ENCODE measurements at places on chromosomes 3 and 15.

DNA sequence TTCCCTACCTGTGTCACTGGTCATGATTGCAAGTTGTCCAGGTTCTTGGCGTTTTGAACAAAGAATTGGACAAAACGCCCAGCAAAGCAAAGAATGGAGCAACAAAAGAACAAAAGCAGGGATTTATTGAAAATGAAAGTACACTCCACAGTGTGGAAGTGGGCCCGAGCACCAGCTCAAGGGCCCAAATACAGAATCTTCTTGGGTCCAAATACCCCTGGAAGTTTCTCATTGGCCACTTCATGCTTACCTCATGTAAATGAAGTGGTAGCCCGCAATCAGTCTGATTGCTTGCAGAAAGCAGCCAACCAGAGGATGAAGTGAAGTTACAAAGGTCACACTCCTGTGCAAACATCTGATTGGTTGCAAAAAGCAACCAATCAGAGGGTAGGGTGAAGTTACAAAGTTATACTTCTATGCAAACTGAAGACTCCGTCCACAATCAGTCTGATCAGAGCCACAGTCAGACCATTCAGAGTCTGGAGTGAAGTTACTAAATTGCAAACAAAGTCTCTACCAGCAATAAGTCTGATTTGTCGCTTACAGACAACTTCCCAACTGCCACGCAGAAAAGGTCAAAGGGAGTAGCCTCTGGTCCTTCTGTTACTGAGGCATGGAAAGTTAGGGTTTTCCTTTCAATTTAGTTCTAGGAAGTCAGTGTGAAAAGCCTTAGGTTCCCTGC, 8.3 kb upstream of the TM4SF1 start:
- DNase-seq = no peak

DNA sequence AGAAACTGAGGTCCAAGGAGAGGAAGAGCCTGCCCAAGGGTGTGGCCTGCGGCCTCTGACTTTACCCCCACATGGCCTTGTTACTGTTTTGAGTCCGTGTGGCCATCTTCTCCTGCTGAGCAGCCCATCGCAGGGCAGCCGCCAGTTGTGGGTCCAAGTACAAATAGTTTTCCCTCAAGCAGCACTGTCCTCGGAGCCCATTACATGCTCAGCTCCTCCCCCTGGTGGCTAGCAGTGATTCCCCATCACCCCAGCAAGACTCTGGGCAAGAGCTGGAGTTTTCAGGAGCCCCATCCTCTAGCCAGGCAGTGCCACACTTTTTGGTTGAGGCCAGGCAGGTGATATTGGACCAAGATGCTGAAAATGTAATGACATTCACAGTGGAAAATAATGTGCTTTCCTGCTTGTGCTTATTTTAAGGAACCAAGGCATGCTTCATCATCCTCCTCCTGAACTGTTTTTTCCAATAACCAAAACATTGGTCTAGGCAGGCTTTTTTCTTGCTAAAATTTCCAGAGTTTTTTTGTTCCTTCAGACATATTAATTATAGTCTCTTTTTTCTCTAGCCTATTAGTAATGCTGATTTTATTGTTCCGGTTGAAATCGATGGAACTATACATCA, 23.2 kb upstream of the VILL start:
- peak; percentile 82 for DNase-seq

DNA sequence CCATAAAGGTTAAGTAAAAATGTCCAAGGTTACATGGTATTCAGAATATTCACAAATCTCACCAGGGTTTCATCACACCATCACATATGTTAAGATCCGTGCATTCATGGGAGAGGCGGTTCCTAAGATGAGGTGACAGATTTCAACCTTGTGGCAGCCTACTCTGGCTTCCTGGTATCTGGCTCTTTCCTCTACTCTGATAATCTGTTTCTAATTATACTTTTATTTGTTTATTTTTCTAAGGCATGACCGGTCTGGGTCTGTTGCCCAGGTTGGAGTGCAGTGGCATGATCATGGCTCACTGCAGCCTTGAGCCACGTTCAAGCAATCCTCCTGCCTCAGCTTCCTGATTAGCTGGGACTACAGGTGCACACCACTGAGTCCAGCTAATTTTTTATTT, 34.4 kb downstream of the RAF1 start:
- DNase-seq = peak; percentile 28

- no peak for DNase-seq
These were observed 150.2 kb downstream of the ATP10A start for GRCh38 chr15:25712961-25713355.

GRCh38 chr15:31476866-31477265, 150.2 kb downstream of the KLF13 start:
- no peak for DNase-seq

DNA sequence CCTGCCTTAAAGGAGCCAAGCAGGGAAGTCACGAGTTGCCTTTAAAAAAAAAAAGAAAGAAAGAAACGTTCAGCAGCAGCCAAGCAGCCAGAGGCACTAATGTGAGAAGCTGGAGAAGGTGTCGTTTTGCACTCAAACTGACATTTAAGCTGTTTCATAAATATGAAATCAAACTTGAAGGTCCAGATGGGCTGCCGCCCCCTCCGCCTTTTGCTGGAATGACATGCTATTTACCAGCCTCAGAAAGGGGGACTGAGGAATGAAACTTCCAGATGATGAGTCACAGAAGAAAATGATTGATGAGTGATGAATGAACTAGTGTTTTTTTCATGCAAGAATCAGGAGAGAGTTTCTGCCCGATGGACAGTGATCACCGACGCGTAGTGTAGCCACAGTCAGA, 396.8 kb downstream of the IGSF11 start:
- no peak for DNase-seq

DNA sequence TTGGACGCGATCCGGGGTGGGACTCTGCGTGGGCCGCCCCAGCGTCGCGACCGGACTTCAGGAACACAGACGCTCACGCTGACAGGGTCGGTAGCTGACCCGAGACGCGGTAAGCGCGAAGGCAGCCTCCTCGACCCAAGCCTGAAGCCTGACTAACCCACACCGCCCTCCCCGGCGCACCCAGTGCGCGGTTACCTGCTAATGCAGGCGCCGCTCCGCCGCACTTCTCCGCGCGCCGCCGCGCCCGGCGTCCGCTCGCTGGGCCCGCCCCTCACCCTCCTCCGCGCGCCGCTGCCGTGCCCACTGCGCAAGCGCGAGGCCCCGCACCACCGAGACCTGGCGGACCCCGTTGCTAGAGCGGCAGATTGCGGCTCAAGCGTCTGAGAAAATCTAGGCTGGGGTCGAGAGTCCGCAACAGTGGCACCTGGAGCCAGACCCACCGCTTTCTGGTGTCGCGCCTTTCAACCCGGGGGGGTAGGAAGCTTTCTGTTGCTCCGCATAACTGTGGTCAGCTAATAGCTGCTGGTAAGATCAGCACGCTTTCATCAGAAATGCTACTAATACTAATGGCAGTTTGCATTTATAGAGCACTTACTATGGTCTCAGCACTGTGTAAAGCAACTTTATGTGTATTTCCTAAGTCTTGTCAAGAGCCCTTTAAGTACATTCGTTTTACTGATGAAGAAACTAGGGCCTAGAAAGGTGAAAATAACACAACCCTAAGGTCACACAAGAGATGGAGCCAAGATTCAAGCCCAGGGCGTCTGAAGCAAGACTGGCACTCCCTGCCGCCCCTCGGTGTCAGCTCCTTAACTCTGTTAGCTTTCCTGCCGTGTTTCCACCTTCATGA, at the start of gene TBCCD1:
TBCCD1 (minus strand) TSS at position 268 of the 850 bp plus-strand sequence. CDS start 3,010 bp downstream, outside the sequence.
- DNase-seq = peak; percentile 90

GRCh38 chr15:93001881-93002280, 87.1 kb downstream of the RGMA start:
- peak; percentile 57 for DNase-seq

GRCh38 chr15:101159096-101159935, 92.5 kb downstream of the CHSY1 start:
- peak; percentile 44 for DNase-seq

DNA sequence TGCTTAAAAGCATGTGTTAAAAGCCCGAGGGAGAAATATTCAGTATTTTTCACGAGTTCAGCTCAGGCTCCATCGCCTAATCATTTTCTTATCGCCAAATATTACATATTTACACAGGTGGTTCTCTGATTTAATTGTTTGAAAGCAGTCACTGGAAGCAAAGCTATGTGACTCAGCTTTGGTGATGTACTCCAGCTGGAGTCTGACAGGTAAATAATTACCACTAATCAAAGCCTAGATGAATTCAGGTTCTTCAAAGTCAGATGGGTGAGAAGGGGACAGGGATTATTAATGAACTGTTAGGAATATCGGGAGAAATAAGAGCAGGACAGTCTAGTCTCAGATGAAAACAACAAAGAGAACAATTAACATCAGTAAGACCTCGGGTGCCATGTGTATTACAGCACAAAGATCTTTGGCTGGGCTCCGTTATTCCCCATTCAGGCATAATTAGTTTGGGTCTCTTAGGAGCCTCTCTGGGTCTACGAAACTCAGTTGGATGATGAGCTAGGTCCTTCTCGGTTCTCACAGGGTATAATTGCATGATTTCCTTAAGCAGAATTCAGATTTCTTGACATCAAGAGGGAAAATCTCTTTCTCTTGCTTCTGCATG, 331.7 kb upstream of the ADAMTS9 start:
- no peak for DNase-seq

GRCh38 chr3:101936419-101937356, 87.4 kb downstream of the NFKBIZ start:
- DNase-seq = peak; percentile 93

GRCh38 chr15:93028111-93028631, 60.8 kb downstream of the RGMA start:
- no peak for DNase-seq

DNA sequence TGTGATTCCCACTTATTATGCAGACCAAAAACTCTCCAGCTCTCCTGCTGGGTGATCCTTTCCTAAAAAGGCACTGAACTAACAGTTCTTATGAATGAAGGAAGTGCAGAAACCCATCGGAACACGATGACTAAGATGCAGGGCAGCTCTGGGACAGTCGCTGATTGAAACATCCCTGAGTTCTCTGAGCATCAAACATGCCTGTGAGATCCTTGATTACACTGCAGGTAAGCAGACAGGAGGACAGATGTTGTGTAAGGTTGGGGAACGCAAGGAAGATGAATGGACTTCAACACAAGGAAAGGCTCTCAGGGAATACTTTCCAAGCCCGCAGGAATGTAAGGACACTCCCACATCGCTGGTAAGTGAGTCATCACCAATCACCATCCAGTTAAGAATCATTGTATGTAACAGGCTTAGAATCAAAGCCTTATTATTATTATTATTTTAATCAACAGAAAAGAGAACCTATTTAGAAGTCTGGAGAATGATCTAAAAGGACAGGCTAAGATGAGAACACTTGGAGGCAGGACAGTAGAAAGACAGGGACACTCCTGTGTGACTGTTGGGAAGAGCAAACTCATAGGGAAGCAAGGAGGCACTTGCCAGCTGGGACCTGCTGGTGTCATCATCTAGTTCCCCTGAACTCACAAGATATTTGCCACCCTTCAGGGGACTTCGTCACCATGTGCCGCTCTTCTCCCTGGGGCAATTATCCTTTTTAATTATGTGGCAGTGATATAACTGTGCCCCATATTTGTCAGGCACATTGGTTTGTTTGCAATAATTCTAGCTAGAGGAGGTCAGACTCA, 26.0 kb downstream of the TMEM158 start:
- DNase-seq = peak; percentile 94

DNA sequence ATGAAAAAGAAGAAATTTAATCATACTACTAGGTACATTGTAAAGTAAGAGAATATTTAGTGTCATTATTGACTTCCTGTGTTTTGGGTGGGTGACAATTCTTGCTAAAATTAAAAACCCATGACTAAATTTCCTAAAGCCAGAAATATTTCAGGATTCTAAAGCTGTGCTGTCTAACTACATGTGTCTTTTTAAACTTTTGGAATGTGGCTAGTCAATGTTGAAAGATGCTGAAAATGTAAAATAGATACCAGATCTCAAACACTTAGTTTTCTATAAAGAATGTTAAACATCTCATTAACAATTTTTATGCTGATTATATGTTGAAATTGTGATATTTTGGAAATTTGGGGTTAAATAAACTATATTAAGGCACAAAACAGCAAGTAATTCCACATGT, 308.9 kb upstream of the TMCO5A start:
- DNase-seq = no peak

DNA sequence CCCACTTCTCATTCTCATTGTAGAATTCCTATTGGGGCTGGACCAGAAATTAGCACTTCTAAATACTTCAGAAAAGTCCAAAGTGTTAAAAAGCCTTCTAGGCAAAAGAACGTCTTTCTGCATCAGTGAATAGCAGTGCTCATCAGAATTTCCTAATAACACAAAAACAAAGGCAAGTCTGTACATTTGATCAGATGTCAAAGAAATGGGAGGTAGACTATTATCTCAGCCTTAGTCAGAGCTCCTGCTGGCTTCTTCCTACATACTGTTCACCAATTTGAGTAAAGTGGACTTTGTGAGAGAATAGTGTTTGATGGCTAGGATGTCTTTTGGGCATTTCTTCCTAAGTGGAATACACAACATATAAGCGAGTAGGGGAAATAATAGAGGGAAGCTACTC, 48.7 kb downstream of the FOXB1 start:
- no peak for DNase-seq

DNA sequence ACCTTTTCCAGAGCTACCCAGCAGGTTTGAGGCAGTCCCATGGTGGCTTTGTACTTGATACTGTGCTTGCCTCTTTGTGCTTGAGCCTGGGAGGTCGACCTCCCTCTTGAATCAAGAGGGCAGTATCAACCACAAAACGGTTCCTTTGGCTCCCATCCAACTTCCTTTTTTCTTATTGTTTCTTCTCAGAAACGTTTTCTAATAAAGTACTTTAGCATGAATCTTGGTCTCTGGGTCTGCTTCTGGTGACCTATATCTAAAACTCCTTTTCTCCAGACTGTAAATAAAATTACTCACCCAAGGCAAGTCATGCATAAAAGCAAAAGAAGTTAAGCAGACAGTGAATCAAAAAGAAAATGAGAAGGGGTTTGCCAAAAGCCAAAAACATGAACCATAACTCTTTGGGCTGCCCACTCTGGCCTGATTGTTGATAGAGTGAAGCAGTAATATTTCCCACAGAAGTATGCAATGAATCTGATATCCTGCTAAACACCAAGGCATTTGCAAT, 112.2 kb upstream of the SLC4A7 start:
- DNase-seq = peak; percentile 55

GRCh38 chr15:41928637-41929620, 35.1 kb upstream of the SPTBN5 start:
- DNase-seq = no peak

DNA sequence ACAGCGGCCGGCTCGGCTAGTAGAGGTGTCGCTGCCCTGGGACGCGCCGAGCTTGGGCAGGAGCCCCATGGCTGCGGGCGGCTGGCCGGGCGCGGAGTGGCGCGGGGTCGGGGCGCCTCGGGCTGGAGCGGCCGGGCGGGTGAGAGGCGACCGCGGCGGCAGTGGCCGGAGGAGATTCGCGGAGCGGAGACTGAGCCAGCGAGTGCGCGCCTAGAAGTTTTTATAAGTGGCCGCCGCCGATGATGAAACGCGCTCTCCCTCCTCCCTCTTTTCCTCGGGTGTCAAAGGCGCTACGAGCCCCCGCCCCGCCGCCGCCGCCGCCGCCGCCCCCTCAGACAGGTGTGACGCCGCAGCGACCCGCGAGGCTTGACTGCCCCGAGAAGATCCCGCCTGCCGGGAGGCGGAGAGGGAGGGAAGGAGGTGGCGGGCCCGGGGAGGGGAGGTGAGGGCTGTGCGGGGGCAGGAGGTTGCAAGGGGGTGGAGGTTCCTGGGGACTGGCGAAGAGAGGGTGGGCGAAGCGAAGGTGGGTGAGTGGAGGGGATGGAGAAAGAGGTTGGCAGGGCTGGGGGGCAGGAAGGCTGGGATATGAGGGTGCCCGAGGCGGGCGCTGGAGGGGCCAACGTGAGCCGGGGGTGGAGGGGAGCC, at the start of gene SLCO2A1:
SLCO2A1 (minus strand) TSS at position 192 of the 645 bp plus-strand sequence; CDS start at position 69, 123 bp downstream.
- no peak for DNase-seq
